Stomach (tissue), 19 donors: ENCODE measurements at places on chromosomes 7 and 10.

DNA sequence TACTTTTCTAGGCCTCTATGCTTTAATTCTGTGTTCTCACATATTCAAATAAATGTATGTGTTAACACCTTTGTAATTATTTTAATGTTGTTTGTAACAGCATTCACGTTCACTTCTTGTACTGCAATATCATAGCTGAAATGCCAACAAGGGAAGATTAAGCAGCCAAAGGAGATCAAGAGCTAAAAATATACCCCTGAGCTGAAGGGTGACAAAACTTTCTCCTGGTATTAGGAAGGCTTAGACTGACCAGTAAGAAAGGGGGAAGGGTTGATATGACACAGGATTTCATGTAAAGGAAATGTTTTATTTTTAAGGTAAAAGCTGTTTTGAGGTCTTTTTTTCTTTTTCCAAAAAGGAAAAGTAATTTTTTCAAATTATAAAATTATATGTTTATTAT, 40.4 kb upstream of the VDAC2 start:
- no peak overlapping the region for H3K27ac ChIP-seq
- peaks cover 48% of the 10 kb centered on the region for H3K36me3 ChIP-seq
- no peaks in the 10 kb centered on the region for H3K27me3 ChIP-seq
- DNase-seq, result no peak
- peaks cover 13% of the 10 kb centered on the region for H3K4me1 ChIP-seq

GRCh38 chr7:79241288-79242060, 212.0 kb downstream of the MAGI2 start:
- no peak overlapping the region for H3K27ac ChIP-seq
- H3K4me1 ChIP-seq, result no peaks in the 10 kb centered on the region
- H3K36me3 ChIP-seq, result no peaks in the 10 kb centered on the region
- H3K27me3 ChIP-seq, result no peaks in the 10 kb centered on the region
- no peak for DNase-seq

- no peaks in the 10 kb centered on the region for H3K36me3 ChIP-seq
Measured at GRCh38 chr10:84211566-84211965, 13.8 kb downstream of the LRIT2 start.

DNA sequence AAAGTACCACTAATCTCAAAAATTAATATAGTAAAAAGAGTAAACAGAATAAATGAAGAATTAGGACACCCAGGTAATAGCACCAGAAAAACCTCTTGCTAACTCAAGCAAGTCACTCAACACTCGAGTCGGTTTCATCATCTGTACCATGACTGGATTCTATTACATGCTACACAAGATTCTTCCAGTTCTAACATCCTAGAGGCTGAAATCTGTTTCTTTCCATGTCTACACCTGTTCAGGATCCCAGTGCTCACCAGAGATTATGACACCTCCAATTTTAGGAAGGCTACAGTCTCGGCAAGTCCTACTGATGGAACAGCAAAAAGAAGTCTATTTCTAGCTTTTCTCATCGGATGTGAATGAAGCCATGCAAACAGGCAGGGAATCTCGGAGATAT, 95.3 kb upstream of the ANK3 start:
- H3K27me3 ChIP-seq, result no peaks in the 10 kb centered on the region
- peaks cover 7% of the 10 kb centered on the region for H3K4me1 ChIP-seq
- H3K36me3 ChIP-seq, result no peaks in the 10 kb centered on the region
- DNase-seq, result no peak
- no peak overlapping the region for H3K27ac ChIP-seq

- DNase-seq, result no peak
- no peaks in the 10 kb centered on the region for H3K36me3 ChIP-seq
- H3K4me1 ChIP-seq, result no peaks in the 10 kb centered on the region
- H3K4me3 ChIP-seq, result no peak overlapping the region
Measured at GRCh38 chr7:28688651-28689050, 269.5 kb downstream of the TRIL start.

GRCh38 chr10:112613620-112614019, 166.6 kb downstream of the VTI1A start:
- H3K4me3 ChIP-seq, result no peak overlapping the region
- H3K36me3 ChIP-seq, result no peaks in the 10 kb centered on the region
- no peaks in the 10 kb centered on the region for H3K27me3 ChIP-seq
- peak; percentile 43 for DNase-seq
- H3K4me1 ChIP-seq, result no peaks in the 10 kb centered on the region
